ENCODE measurements at places on chromosomes 12 and 14.

- DNase-seq = no peak
Measured at GRCh38 chr12:52251367-52252051, 18.5 kb downstream of the KRT7 start.

DNA sequence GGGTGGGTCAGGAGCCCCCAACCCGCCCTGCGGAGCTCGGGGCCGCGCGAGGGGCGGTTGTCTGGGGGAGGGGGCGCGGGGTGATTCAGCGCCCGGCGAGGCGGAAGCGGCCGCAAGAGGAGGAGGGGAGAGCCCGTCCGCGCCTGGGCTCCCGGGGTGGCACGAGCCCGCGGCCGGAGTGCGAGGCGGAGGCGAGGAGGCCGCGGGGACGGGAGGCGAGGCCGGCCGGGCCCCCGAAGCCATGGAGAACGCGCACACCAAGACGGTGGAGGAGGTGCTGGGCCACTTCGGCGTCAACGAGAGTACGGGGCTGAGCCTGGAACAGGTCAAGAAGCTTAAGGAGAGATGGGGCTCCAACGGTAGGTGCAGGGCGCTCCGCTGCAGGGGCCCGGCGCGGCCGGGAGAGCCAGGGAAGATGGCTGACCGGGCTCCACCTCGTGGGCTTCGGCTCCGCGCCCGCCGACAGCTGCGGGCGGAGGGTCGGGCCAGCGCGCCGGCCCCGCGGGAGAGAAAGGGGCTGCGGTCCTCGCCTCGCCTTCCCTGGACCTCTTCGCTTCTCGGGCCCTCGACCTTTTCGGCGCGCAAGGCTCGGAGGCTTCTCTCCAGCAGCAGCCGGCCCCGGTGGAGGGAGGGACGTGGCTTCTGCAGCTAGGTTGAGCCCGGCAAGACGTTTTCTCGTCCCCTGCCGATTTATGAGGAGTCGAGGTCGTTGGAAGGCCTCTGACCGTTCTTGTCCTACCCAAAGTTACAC, 677 bp downstream of the ATP2A2 start:
- peak; percentile 42 for DNase-seq

GRCh38 chr12:96698521-96698920, 208.5 kb upstream of the NEDD1 start:
- peak; percentile 22 for DNase-seq

DNA sequence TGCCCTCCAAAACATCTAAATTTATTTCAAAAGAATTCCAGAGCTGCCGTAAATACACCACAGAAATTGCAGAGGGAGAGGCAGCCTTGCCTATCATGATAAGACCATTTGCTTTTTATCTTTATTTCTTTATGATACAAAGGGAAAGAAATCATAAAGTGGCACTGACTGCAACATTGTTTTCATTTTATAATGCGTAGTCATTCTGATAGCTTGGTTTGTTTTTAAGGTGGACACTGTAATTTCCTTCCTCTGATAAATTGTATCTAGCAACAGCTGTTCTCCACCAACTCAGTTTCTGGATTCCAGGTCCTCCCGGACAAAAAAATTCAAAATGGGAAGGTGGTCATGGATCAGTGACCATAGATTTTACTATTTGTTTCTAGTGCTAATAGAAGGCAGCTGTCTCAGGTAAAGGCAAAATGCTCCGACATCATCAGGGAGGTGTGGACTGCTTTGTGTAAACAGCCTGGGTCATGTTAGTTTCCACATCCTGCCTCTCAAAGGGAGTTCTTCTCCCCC, 623 bp upstream of the TSPAN8 start:
- peak; percentile 98 for DNase-seq

GRCh38 chr14:73022051-73022450, 4.9 kb downstream of the ZFYVE1 start:
- no peak for DNase-seq

DNA sequence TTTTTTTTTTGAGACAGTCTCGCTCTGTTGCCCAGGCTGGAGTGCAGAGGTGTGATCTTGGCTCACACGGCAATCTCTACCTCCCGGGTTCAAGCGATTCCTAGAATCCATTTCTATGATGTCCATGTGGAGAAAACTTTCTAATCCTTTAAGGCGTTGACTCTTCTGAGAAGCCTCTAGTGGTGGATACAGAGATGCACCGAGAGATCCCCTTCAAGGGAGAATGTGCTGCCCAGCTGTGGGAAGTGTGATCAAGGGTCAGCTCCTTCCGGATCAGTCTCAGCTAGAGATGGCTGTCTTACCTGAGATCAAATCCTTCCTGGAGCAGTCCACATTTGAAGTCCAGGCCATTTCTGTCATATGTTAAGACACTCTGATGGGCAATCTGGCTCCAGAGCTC, 92.7 kb upstream of the HECTD1 start:
- no peak for DNase-seq

DNA sequence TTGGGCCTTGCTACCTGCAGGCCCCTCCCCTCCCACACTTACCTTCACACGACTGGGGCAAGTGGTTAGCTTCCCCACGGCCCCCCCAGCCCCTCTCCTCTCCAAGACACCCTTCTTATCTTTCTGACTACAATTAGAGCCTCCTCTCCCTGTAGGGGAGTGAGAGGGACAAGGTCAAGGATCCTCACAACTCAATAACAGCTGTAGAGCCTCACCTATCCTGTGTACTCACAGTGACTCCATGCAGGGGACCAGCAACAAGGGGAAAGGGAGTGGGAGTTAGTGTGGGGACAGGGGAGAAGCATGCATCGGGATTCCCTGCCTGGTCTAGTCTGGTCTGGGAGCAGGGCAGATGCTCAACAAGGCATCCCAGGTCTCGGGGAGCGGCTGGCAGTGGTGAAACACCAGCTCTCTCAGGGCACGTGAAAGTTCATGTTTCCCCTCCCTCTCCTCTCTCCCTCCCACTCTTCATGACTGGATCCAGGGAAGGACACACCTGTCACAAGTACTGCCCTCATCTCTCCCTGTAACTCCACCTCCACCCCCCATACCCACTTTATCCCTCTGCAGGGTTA, 45.3 kb downstream of the SMUG1 start:
- no peak for DNase-seq

- DNase-seq = no peak
Measured at GRCh38 chr12:12922191-12922616, 29.8 kb downstream of the GPRC5D start.

- DNase-seq = no peak
Measured at GRCh38 chr14:22291406-22291805, 297.6 kb downstream of the DAD1 start.

DNA sequence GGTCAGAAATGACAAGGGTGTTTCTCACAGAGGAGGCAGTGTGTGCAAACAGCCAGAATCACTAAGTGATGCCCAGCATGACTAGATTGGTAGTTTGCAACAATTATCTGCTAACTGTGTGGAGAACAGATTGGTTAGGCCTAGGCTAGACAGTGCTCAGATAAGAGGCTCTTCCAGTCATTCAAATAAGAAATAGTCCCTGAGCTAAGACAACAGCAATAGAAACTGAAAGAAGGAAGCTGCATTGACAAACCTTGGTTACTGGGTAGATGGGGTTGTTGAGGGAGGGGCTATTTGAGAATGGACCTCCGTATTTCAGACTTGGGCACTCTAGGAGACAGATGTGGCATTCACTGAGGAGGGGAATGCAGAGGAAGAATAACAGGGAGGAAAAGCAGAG, 255.0 kb upstream of the NPAS3 start:
- DNase-seq = no peak

DNA sequence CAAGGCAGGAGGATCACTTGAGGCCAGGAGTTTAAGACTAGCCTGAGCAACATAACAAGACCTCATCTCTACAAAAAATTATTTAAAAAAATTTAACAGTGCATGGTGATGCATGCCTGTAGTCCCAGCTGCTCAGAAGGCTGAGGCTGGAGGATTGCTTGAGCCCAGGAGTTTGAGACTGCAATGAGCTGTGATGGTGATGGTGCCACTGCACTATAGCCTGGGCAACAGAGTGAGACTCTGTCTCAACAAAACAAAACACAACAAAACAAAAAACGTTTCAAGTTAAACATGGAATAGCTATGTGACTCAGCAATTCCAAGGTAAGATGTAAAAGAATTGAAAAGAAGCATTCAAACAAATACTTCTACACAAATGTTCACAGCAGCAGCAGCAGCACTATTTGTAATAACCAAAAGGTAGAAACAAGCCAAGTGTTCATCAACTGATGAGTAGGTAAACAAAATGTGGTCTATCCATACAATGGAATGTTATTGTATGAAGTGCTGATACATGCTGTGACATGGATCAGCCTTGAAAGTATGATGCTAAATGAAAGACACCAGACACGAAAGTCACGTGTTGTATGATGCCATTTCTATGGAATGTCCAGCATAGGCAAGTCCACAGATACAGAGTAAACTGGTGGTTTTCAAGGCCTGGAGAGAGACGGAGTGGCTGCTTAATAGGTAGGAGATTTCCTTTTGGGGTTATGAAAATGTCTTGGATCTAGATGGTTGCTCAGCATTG, 31.4 kb downstream of the CFAP251 start:
- DNase-seq = no peak

- no peak for DNase-seq
Measured at GRCh38 chr14:34931206-34931605, 51.6 kb upstream of the SRP54 start.

GRCh38 chr12:13404631-13405473, 208.3 kb downstream of the EMP1 start:
- DNase-seq = no peak

GRCh38 chr12:94925729-94926128, 77.8 kb downstream of the NDUFA12 start:
- DNase-seq = no peak

- no peak for DNase-seq
Measured at GRCh38 chr14:54256156-54256555, 140.7 kb upstream of the CDKN3 start.

DNA sequence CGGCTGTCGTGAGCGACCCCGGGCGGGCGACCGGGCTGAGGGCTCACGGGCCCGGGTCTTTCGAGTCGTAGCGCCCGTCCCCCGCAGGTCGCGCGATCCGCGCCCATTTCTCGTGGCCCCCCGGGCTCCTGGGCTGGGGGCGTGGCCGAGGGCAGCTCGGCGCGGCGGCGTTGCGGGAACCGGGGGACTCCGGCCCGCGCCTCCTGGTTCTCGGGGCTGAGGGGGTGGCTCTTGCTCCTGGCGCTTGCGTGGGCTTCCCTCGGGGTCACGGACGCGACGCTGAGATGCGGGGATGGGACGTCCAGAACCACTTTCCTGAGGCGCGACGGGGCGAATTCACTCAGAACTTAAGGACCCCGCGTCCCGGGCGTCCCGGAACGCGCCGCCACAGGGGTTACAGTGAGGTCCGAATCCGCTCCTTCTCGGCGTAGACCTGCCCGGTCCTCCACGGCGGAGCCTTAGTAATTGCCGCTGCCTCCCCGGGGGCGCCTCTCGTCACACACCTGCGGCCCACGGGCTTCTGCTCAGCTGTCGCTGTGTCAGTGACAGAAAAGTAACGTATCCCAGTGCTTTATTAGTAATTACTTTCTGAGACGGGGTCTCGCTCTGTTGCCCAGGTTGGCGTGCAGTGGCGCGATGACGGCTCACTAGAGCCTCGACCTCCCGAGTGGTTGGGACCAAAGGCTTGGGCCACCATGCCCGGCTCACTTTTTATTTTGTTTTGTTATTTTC, 606 bp downstream of the EP400 start:
- no peak for DNase-seq

DNA sequence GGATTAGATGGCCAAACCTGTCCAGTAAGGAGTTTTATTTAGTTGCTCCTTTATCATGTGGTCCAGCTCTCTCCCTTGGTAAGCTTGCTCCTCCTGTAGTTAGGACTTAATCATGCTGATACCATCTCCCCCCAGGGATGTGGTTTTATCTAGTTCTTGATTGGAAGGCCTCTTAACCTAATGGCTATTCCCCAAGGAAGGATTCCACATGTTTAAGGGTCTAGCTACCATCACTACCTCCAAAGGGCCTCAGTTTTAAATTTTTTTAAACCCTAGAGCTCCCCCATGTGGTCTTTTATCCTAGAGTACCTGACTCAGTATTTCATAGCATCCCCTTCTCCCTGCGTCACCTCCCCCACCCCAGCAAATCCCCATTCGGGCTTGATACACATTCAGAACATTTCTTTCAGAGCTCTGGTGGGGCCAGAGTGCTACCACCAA, 22.5 kb downstream of the MAP3K12 start:
- DNase-seq = no peak

DNA sequence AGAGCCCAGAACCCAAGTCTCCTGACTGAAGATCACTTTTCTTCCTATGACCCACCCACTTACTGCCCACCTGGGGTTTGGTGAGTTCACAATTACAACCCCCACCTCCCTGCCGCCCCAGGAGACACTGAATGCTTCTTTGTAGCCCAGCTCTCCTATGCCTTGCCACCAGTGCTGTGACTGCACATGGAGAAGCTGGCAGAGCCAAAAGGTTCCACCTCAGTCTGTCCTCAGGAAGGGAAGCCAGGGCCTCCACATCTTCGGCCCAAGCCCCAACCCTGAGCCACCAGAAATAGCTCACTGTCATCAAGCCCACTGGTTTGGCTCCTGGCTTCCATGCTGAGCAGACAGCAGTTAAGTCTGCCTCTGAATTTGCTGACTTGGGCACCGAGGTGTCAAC, 25.6 kb downstream of the OTUB2 start:
- DNase-seq = no peak

DNA sequence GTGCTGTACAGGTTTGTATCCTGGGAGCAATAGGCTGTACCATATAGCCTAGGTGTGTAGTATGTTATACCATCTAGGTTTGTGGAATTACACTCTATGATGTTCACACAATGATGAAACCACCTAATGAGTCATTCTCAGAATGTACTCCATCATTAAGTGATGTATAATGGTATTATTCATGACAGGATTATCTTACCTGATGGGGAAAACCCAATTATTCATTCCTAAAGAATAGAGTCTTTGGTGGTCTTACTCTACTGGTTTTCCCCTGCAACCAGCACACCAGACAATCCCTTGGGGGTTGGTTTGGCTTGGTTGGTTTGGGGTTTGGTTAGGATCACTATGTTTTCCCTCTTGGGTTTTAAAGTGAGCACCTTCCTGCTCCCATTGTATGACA, 12.6 kb upstream of the OR10P1 start:
- DNase-seq = no peak

DNA sequence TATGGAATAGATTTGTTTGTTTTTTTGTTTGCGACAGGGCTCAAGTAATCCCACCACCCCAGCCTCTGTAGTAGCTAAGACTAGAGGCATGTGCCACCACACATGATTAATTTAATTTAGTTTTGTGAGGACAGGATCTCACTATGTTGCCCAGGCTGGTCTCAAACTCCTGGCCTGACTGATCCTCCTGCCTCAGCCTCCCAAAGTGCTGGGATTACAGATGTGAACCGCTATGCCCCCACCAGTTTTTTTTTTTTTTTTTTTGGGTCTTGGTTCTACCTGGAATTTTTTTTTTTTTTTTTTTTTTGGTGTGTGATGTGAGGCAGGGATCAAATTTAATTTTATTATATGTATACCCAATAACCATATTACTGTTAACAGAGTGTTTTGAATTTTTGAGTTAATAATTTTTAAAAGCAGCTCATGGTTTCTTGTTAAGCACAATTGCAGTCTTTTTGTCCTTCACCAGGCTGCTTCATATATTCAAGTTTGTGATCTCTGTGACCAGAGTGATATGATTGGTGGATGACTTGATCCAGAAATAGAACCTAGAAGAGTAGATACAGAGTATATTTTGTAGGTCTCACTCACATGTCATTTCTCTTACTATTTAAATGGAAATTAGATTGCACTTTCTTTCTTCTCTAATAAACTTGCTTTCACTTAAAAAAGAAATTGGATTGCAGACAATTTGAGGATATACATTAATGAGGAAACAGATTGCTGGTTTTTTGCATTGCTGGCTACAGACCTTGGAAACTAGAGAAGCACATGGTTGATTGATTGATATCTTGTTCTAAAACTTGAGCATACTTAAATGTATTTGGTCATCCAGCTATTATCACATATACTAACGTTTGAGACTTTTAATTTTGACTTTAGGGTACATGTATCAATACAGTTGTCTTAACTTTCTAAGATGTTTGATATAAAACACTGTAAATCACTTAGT, 13.2 kb downstream of the ADIPOR2 start:
- DNase-seq = no peak

Measured in LoVo (cell line).